ENCODE measurements at places on chromosomes 1 and 21.

GRCh38 chr21:37849506-37850102 is 66.7 kb downstream of the KCNJ6 start:
- H3K4me3 ChIP-seq, result no peak overlapping the region
- no peaks in the 10 kb centered on the region for H3K36me3 ChIP-seq
- no peak for DNase-seq

GRCh38 chr1:151990856-151991198 is 2.8 kb downstream of the S100A10 start:
- H3K36me3 ChIP-seq, result peaks cover 57% of the 10 kb centered on the region
- peaks cover 75% of the 10 kb centered on the region for H3K4me1 ChIP-seq
- H3K27me3 ChIP-seq, result no peaks in the 10 kb centered on the region
- no peak overlapping the region for H3K27ac ChIP-seq

- no peaks in the 10 kb centered on the region for H3K36me3 ChIP-seq
- H3K4me1 ChIP-seq, result no peaks in the 10 kb centered on the region
- H3K27ac ChIP-seq, result no peak overlapping the region
- H3K27me3 ChIP-seq, result no peaks in the 10 kb centered on the region
- peak; percentile 58 for DNase-seq
Observed at GRCh38 chr1:158095737-158096335, 84.9 kb upstream of the CD1D start.

DNA sequence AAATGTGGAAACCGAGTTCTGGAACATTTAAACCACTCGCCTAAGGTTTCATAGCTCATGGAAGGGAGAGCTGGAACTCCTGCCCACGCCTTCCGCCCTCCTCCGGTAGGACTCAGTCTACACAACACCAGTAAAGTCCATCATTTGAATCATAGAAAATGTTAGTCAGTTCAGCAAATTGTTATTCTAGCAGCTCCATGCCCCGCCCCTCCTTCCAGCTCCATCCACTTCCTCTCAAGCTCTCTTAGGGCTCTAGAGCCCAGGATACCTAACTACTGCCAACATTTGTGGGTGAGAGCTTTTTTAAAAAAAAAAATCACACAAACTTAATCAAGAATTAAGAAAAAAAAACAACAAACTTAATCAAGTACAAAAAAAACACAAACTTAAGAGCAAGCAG is 121.8 kb downstream of the TBX15 start:
- no peaks in the 10 kb centered on the region for H3K27me3 ChIP-seq
- H3K4me3 ChIP-seq, result no peak overlapping the region
- no peaks in the 10 kb centered on the region for H3K36me3 ChIP-seq
- DNase-seq, result no peak
- H3K27ac ChIP-seq, result no peak overlapping the region

- no peak overlapping the region for H3K4me3 ChIP-seq
- no peak overlapping the region for H3K27ac ChIP-seq
- no peaks in the 10 kb centered on the region for H3K4me1 ChIP-seq
- peaks cover 4% of the 10 kb centered on the region for H3K27me3 ChIP-seq
Observed at GRCh38 chr1:84583648-84584047, 9.4 kb upstream of the CTBS start.

- DNase-seq, result no peak
- no peak overlapping the region for H3K27ac ChIP-seq
- peaks cover 69% of the 10 kb centered on the region for H3K27me3 ChIP-seq
- no peaks in the 10 kb centered on the region for H3K36me3 ChIP-seq
- peaks cover 15% of the 10 kb centered on the region for H3K4me1 ChIP-seq
Observed at GRCh38 chr1:63773496-63773814, 362 bp upstream of the ROR1 start.

DNA sequence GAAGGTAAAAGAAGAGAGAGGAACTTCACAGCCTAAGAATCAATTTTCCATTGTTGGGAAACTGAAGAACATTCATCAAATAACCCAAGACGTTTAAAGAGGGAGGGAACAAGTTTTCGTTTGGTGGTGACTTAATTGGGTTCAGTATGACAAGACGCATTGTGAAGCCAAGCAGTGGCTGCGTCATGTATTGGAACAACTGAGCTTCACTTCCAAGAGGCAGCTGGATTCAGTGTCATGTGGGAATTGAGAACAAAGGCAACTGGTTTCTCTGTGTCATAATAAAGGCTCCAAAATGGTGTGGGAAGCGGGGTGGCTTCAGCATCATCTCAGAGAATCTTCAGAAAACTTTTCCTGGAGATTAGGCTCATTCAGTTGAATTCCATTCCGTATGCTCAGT is 29.8 kb upstream of the RC3H1 start:
- H3K27me3 ChIP-seq, result peaks cover 6% of the 10 kb centered on the region
- no peaks in the 10 kb centered on the region for H3K36me3 ChIP-seq

- H3K4me3 ChIP-seq, result no peak overlapping the region
- no peaks in the 10 kb centered on the region for H3K4me1 ChIP-seq
- H3K36me3 ChIP-seq, result no peaks in the 10 kb centered on the region
- DNase-seq, result no peak
- H3K27me3 ChIP-seq, result peaks cover 9% of the 10 kb centered on the region
Observed at GRCh38 chr1:110584045-110584444, 22.1 kb downstream of the KCNA2 start.

GRCh38 chr1:211908951-211909350 is 78.4 kb upstream of the LPGAT1 start:
- H3K27ac ChIP-seq, result no peak overlapping the region
- no peak for DNase-seq
- no peak overlapping the region for H3K4me3 ChIP-seq
- H3K27me3 ChIP-seq, result peaks cover 35% of the 10 kb centered on the region

GRCh38 chr1:63835128-63835527 is 61.3 kb downstream of the ROR1 start:
- H3K27ac ChIP-seq, result no peak overlapping the region
- H3K36me3 ChIP-seq, result no peaks in the 10 kb centered on the region
- H3K4me3 ChIP-seq, result no peak overlapping the region
- H3K4me1 ChIP-seq, result no peaks in the 10 kb centered on the region
- no peak for DNase-seq

GRCh38 chr1:47635111-47635510 is 197.3 kb downstream of the FOXD2 start:
- no peak overlapping the region for H3K27ac ChIP-seq
- no peaks in the 10 kb centered on the region for H3K4me1 ChIP-seq
- DNase-seq, result no peak
- peaks cover 11% of the 10 kb centered on the region for H3K27me3 ChIP-seq
- H3K4me3 ChIP-seq, result no peak overlapping the region

DNA sequence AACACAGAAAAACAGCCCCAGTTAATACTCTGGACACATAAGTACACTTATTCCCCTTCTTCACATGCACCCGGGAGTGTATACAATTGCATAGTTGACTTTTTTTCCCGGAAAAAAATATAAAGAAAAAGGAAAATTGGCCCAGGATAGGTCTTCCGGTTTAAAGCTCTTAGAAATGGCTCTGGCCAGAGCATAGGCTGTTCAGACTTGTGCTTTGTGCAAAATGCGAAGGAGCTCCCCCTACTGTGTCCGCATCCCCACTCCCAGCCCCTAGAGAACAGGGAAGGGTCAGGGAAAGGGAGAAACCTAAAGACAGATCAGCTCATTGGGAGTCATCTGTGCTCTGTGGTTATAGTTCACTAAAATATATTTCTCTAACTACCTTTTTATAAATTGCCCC is 5.5 kb upstream of the MTMR11 start:
- peaks cover 8% of the 10 kb centered on the region for H3K36me3 ChIP-seq
- H3K27ac ChIP-seq, result no peak overlapping the region
- no peak for DNase-seq
- no peaks in the 10 kb centered on the region for H3K27me3 ChIP-seq
- H3K4me3 ChIP-seq, result no peak overlapping the region
- H3K4me1 ChIP-seq, result peaks cover 30% of the 10 kb centered on the region

GRCh38 chr1:56424744-56425493 is 154.4 kb downstream of the PLPP3 start:
- no peaks in the 10 kb centered on the region for H3K4me1 ChIP-seq
- H3K27ac ChIP-seq, result no peak overlapping the region
- DNase-seq, result no peak
- H3K4me3 ChIP-seq, result no peak overlapping the region
- H3K27me3 ChIP-seq, result no peaks in the 10 kb centered on the region

- no peak overlapping the region for H3K4me3 ChIP-seq
- peaks cover 9% of the 10 kb centered on the region for H3K4me1 ChIP-seq
- no peak overlapping the region for H3K27ac ChIP-seq
- no peaks in the 10 kb centered on the region for H3K27me3 ChIP-seq
- H3K36me3 ChIP-seq, result peaks cover 3% of the 10 kb centered on the region
Observed at GRCh38 chr1:25257196-25257595, 9.9 kb upstream of the RSRP1 start.

DNA sequence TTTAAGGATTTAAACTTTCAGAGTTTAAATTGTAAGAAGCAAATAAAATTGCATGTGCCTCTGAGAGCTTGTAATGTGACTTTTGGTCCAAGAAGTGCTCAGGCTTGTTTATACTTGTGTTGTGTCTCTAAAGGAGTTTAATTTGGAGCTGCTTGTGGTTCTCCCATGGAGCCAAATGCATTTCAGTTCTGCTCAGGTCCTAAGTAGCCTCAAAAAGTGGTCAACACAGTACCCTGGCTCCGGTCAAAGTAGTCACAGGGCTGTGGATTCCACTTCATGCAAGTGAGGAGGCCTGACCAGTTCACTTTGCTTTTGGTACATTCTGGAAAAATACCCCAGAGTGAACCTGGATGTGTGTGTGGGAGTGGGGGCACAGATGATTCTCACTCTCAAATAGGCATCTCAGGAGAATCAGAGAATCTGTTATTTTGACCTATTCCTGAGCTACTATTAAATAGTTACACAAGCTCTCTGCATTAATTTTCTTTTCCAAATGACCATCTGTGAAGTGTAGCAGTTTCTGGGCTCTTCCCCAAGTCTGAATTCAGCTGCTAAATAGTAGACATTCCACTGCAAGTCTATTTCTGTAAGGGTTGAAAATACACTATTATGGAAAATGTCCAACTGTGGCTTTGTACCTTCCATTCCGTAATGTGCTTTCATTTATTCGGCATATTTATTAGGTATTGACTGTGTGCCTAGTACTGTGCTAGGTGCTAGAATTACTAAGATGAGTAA is 31.7 kb upstream of the AGO1 start:
- H3K27me3 ChIP-seq, result no peaks in the 10 kb centered on the region
- no peak for DNase-seq
- peaks cover 5% of the 10 kb centered on the region for H3K36me3 ChIP-seq
- no peaks in the 10 kb centered on the region for H3K4me1 ChIP-seq

- no peak overlapping the region for H3K27ac ChIP-seq
- H3K4me3 ChIP-seq, result no peak overlapping the region
- H3K36me3 ChIP-seq, result no peaks in the 10 kb centered on the region
- no peak for DNase-seq
Observed at GRCh38 chr1:156128308-156128653, 13.8 kb downstream of the LMNA start.

DNA sequence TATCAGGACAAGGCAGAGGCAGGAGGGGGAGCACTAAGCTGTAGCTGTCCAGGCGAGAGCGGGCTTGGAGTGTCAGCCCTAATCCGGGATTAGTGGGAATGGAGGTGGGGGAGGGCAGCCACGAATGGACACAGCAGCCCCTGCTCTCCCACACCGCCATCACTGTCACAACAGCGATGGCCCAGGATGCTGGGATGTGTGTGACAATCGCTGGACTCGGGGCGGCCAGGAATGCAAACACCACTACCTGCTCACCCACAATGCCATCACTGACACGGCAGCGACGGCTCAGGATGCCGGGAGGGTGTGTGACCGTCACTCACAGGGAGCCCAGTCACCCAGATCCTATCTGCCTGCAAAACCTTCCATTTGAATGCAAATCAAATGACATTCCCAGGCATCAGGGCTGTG is 2.9 kb downstream of the C2CD2 start:
- no peak overlapping the region for H3K4me3 ChIP-seq
- no peak for DNase-seq
- H3K27me3 ChIP-seq, result peaks cover 22% of the 10 kb centered on the region

DNA sequence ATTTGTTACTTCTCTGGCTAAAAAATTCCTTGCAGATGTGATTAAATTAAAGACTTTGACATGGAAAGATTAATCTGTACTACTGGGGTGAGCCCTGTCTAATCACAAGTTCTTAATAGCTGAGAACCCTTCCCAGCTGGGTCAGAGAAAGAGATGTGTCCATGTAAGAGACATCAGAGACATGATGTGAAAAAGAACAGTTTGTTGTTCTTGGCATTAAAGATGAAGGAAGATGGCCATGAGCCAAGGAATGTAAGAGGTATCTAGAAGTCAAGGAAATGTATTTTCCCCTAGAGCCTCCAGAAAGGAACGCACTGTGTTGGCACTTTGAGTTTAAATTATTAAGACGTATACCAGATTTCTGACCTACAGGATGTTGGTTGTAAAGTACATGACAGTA is 1271.5 kb upstream of the PRMT6 start:
- no peak for DNase-seq
- no peak overlapping the region for H3K27ac ChIP-seq
- no peak overlapping the region for H3K4me3 ChIP-seq

DNA sequence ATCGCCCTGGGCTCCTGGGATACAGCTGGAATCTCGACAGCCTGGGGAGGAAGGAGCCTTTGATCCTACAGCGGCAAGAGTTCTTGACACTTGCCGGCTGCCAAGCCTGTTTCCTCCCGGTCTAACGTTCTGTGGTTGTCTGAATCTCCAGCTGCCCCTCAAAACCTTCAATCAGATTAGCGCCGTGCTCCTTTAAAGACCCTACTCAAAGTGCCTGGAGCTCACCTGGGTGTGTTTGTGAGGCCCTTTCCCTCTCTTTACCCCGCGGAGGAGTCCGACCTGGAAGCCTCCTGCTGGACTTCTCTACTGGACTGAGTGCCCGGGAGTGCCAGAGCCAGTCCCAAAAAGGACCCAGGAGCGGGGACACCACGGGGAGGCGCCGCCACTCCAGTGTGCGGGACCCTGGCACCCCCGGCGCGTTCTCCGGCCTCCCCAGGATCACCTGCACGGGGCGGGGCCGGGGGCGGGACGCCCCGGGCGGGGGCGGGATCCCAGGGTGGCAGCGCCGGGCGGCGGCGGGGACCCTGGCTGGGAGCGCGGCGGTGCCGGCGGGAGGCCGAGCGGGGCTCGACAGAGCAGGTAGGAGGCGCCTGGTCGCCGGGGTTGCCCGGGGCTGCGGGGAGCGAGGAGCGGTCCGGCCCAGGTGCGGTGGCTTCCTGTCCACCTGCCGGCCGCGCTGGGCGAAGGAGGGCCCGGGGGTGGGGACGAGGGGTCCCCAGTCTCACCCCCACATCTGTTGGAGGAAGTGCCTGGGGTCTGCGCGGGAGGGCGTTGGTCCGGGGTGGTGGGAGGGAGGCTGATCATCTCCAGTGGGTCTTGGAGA is at the start of gene NCMAP:
NCMAP (plus strand) TSS at position 497 of the 823 bp plus-strand sequence. CDS start 39,344 bp downstream, outside the sequence.
- H3K27ac ChIP-seq, result no peak within 1 kb of the TSS
- peaks cover 36% of the 10 kb centered on the region for H3K27me3 ChIP-seq
- H3K4me3 ChIP-seq, result peak within 1 kb of the TSS; percentile 19
- DNase-seq, result peak; percentile 33

- H3K27me3 ChIP-seq, result no peaks in the 10 kb centered on the region
- no peaks in the 10 kb centered on the region for H3K4me1 ChIP-seq
- H3K27ac ChIP-seq, result no peak overlapping the region
- no peaks in the 10 kb centered on the region for H3K36me3 ChIP-seq
- no peak overlapping the region for H3K4me3 ChIP-seq
- DNase-seq, result no peak
Observed at GRCh38 chr1:158638904-158639303, 33.8 kb downstream of the OR10Z1 start.

- H3K36me3 ChIP-seq, result no peaks in the 10 kb centered on the region
- no peak overlapping the region for H3K4me3 ChIP-seq
- DNase-seq, result no peak
Observed at GRCh38 chr1:204650911-204651570, 34.5 kb downstream of the LRRN2 start.

- H3K27me3 ChIP-seq, result no peaks in the 10 kb centered on the region
- H3K36me3 ChIP-seq, result peaks cover 51% of the 10 kb centered on the region
Observed at GRCh38 chr1:111707906-111708305, 31.3 kb downstream of the INKA2 start.

All from activated CD4-positive, alpha-beta T cell treated with anti-CD3 and anti-CD28 coated beads, Interleukin-2, amount 10 ng/mL, durations not matched to agents 7 days and 5 days (primary cell).